T-helper 9 cell (primary cell): ENCODE measurements at places on chromosomes 3 and 15.

- no peak for DNase-seq
Measured at GRCh38 chr3:155763870-155764463, 19.1 kb upstream of the PLCH1 start.

DNA sequence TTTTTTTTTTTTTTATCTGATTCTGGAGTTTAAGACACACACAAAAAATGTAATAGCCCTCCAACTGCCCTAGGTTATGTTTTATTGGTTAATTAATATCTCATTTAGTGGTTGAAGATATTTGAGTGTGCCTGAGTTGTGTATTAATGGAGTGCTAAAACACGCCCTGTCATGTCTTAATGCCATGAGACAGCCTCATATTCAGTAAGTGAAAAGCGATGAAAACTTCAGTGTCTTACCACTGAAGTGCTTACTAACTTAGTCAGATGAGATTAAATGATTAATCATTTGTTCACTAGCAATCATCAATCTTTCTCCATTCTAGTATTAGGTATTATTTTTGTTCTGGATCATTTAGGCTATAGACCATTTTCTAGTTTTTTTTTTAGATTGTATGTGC is 544.7 kb upstream of the ROBO2 start:
- DNase-seq, result no peak

GRCh38 chr3:81295906-81296577 is 465.4 kb downstream of the GBE1 start:
- no peak for DNase-seq

- no peak for DNase-seq
Measured at GRCh38 chr3:122271246-122271898, 53.7 kb upstream of the CSTA start.

DNA sequence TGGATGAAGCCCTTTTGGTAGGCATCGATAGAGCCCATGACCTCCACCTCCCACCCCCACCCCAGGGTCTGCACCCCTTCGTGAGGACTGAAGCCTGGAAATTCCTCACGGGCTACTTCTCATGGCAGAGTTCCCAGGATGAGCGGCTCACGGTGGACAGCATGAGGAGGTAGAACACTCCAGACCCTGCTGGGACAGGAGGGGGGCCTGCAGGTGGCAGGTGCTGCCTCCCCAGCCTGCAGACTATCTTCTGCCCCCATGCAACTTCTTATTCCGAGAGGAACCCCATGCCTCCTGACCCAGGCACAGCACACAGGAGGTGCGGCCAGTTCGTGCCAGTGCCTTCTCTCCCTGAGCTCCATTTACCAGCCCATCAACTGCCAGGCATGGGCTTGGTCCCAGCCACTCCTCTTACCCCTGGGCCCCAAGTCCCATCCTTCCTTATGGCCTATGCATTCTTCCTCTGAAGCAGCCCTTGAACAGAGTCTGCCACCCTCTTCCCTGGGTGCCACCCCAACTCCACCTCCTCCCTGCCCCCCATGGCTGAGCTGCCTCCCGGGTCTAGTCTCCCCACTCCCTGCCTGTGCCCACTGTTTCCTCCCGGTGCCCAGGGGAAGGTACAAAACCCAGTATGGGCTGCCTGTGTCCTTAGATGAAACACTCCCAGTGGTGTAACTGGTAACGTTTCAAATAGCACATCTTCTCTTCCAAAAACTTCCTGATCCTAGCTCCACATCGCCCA is 8.4 kb downstream of the TBC1D21 start:
- no peak for DNase-seq

- no peak for DNase-seq
Measured at GRCh38 chr15:68583321-68583720, 4.5 kb downstream of the CORO2B start.
